ENCODE measurements at places on chromosomes 4 and X.

GRCh38 chrX:54357414-54358377 lies at the start of gene WNK3:
Gene WNK3, minus strand, starts transcription at chrX:54358046.
- DNase-seq, result peak; percentile 21

DNA sequence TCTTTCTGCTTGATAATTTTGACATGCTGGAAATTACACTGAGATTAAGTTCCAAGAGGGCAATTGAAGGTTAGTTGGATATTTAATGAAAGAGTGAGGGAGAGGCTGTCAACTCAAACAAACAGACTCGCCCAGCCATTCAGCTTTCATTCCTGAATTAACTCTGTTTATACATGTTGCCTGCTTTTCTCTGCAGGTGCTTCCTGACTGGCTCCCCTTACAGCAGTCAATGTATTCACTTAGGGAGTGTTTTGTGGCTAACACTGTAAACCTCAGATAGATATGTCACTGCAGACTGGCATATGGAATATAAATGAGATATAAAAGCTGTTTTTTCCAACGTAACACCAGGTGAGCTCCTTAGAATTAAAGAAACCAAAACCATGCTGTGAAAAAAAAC lies 28.7 kb downstream of the TMPRSS11A start:
- peak; percentile 3 for DNase-seq

- DNase-seq, result no peak
Measured at GRCh38 chr4:151409470-151410313, 716 bp downstream of the FHIP1A start.

- no peak for DNase-seq
Measured at GRCh38 chr4:176927664-176928063, 134.9 kb upstream of the VEGFC start.

- no peak for DNase-seq
Measured at GRCh38 chr4:86184901-86185285, 175.0 kb downstream of the MAPK10 start.

- DNase-seq, result no peak
Measured at GRCh38 chr4:164926301-164926700, 49.3 kb downstream of the APELA start.

GRCh38 chrX:9664224-9664623 lies 101.4 kb downstream of the GPR143 start:
- DNase-seq, result no peak

All from NCI-H187 (cell line).